HFF-Myc (cell line): ENCODE measurements at places on chromosomes 4 and X.

DNA sequence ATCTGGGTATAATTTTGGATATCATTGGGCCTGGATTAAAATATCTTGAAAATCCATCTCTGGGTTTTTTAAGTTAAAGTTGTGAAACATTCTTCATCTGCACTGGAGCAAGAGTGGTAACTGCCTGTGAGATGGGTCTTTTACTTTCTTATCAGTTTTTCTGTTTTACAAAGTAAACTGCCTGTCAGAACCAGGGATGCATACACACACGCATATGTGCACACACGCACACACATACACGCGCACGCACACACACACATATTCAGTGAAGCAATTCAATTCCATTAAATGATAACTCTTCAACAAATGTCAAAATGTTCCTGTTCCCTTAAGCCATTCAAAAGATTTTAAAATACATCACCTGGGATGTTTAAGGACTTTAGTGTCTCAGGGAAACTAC lies 515.8 kb downstream of the INPP4B start:
- DNase-seq = no peak

GRCh38 chrX:63613531-63614028 lies 171.4 kb downstream of the ARHGEF9 start:
- DNase-seq = no peak

- peak; percentile 5 for DNase-seq
Measured at GRCh38 chrX:54808109-54808604, 612 bp downstream of the MAGED2 start.

GRCh38 chr4:7333801-7334421 lies 100.8 kb downstream of the PSAPL1 start:
- DNase-seq = no peak

- DNase-seq = no peak
Measured at GRCh38 chr4:5374592-5374991, 323.3 kb downstream of the STK32B start.
